HL-60 (cell line): ENCODE measurements at places on chromosomes 4 and X.

DNA sequence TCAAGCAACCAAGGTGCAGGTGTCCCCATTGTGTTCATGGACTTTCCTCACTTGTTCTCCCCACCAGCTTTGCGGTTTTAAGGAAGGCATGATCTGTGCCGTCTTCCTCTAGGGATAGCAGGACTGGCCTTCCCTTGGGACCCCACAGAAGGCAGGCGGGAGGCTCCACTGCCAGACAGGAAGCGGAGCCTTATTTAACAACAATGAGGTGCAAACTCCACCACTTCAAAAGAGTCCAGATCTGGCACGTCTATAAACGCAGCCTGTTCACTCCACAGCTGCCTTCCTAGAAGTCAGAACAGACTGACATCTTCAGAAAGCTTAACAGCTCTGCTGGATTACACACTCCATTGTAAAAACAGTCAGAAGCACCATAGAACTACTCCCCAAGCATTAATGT lies 1.7 kb upstream of the GPR143 start:
- no peak for DNase-seq

DNA sequence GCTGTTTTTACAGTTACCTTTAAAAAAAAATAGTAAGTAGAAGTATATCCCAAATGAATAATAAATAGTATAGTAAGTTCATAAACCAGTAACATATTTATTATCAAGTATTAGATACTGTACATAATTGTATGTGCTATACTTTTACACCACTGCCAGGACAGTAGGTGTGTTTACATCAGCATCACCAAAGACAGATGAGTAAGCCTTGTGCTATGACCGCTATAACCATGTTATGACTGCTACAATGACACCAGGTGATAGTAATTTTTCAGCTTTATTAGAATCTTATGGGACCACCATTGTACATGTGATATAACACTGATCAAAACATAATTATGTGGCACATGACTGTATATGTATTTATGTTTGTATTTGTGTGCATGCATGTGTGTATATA lies 27.3 kb downstream of the PABPC4L start:
- no peak for DNase-seq

GRCh38 chrX:148459343-148459742 lies 41.1 kb upstream of the AFF2 start:
- DNase-seq: peak; percentile 17

GRCh38 chrX:30060718-30061117 lies 154.6 kb upstream of the MAGEB2 start:
- DNase-seq: no peak

GRCh38 chr4:95798003-95798402 lies 41.9 kb upstream of the PDHA2 start:
- DNase-seq: no peak

DNA sequence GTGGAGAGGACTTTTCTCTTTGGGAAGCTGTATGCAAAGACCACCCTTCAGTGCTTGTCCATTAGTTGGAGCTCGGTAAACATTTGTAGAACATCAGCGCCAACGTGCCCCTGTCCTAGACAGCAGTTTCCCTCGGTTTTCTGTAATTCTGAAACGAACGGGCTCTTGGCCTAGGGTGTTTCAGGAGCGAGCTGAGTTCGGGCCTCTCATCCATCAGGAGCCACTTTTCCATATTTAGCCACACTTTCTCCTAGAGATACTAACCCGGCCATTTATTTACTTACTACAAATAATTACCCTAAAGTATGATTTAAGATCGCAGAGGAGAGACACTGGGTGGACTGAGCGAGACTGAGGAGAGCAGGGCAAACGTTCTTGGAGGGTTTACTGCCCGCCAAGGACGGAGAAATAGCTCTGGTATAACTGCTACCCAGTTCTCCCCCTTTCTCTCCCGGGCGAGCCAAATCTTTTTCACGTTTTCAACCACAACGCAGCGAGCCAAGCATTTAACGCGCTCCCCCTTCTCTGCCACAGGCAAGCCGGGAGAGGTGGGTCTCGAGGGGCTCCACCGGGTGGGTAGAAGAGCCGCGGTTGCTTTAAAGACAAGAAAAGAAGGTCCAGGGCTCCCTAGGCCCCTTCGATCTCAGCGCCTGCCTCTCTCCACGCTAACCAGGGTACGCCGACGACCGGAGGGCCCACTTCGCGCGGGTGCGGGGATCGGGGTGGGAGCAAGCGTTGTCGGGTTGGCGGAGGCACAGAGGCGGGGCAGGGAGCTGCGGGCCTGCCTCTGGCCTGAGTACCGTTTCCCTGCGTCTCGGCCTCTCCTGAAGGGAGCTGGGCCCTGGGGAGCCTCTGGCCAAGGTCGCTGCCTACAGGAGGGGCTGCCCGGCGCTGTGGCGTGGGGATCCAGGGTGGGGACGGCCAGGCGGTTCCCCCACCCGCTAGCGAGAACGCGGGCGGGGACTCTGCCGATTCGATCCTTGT lies 10.8 kb upstream of the PITX2 start:
- DNase-seq: no peak

- no peak for DNase-seq
Measured at GRCh38 chr4:123987408-123987807, 590.8 kb downstream of the SPRY1 start.

GRCh38 chr4:140637836-140638235 lies 69.1 kb upstream of the UCP1 start:
- DNase-seq: peak; percentile 7

DNA sequence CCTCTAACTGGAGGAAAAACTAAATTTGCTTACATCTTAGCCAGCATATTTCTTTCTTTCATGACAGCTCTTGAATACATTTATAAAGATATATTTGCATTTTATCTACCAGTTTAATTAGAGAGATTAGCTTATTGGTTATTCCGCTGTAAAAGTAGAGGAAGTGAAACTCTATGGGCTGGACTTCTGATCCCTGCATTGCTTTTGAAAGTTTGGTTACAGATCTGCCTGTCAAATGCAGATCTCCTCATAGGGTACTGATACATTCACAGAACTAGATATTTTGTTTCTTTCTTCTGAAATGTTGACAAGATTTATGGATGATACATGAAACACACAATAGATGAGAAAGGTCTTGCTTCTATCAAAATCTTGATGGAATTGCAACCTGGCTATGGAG lies 581.4 kb upstream of the AADAT start:
- DNase-seq: no peak

- DNase-seq: no peak
Measured at GRCh38 chr4:27398631-27399310, 538.1 kb downstream of the STIM2 start.

GRCh38 chrX:119468551-119469312 lies 488 bp downstream of the SLC25A5 start:
- no peak for DNase-seq

DNA sequence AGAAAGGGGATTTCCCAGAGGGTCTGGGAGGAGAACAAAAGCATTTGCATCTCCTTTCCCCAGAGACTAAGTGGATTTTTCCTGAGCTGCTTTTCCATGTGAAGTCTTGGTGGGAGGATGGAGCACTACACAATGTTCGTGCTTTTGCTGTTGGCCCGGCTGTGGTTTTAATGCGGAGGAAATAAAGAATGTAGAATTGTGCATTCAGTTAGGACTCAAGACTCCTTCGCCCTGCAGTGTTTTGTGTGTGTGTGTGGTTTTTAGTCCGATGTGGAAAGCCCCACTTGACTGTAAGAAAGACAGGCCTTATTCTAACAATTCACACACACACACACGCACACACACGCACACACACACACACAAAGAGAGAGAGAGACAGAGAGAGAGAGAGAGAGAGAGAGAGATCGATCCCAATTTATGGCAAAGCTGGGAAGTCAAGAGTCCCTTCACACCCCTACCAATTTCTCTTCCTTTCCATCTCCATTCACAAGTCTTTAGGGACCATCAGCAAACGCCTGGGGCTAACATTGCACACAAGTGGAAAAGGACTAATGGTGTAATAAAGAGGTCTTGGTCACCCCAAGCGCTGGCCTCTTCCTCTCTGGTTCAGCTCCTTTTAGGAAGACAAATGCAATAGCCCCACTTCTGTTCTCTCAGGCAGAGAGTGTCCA lies 44.2 kb downstream of the CLDN34 start:
- DNase-seq: no peak
